ENCODE measurements at places on chromosomes 11 and 22.

DNA sequence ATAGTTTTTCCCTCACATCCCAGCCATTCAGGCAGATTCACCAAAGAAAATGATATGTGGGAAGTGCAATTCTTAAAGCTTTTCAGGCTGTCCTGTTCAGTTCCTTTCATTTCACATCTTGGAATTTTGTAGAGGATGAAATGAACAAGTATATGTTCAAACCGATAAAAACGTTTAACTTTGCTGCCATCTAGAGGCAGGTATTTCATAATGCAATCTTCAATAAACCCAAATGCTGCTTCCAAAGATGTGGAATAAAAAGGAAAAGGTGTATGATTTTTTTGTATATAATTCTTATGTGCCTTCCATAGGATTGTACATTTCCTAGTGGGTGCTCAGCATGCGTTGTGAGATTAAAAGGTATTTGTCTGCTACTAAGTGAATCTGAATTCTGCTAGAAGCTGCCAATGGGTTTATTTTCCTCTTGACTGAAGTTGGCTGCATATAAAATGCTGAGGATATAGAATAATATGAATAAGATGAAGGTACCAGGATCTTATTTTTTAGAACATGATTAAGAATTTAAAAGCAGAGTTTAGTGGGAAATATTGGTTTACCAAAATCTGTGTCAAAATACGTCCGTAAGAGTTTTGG lies 199.3 kb downstream of the PGR start:
- DNase-seq = peak; percentile 5

- DNase-seq = no peak
Measured at GRCh38 chr22:44351685-44352377, 39.1 kb upstream of the SHISAL1 start.

- no peak for DNase-seq
Measured at GRCh38 chr11:84310268-84310667, 1024.1 kb upstream of the CCDC90B start.

DNA sequence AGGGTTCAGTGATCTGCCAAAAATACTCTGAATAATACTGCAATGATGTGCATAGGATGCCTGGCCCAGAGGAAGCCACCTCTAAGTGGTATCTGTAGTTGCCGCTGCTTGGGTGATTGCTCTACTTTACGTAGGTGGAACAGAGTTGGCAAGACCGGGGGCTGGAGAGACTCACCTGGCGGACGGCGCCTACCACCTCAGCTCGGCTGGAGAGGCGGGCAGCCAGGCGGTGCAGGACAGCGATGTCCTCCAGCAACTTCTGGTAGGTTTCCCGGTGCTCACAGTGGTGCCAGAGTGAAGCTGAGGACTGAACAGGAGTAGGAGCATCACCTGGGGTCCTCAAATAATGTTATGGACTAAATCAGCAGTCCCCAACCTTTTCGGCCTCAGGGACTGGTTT lies 34.5 kb upstream of the LYVE1 start:
- DNase-seq = no peak

DNA sequence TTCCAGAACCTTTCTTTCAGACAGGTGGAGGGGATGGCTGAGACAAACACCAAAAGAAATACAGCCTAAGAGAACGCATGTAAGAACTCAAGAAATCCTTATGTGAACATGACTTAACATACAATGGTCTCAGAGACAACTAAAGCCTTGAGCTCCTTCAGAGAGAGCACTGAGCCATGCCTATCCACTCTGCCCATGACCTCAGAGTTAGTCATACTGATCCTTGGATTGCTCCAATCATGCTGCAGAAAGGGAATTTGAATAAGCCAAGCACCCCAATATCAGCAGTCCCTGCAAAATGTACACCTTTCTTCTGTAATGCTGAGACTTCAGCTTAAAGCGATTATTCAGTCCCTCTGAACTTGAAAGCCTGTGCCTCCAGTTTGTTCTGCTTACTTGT lies 43.2 kb upstream of the CHKA start:
- DNase-seq = no peak

GRCh38 chr11:114179234-114179941 lies 116.8 kb upstream of the NNMT start:
- DNase-seq = no peak

- no peak for DNase-seq
Measured at GRCh38 chr11:73030130-73030529, 112.0 kb downstream of the FCHSD2 start.

DNA sequence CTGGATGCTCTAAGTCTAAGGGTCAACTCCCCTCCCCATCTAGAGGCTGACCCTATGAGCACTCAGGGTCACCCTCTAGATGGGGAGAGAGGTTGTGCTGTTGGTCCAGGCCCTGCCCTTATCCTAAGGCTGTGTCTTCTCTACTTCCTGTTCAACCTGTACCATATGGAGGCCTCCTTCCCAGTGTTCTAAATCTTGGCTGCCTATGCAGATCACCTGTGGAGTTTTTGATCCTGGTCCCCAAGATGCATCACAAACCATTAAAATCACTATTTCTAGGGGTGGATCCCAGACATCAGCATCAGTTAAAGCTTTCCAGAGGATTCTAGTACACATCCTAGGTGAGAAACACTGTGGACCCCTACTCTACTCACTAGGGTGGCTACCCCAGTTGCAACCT lies 26.2 kb downstream of the LARGE1 start:
- DNase-seq = no peak

DNA sequence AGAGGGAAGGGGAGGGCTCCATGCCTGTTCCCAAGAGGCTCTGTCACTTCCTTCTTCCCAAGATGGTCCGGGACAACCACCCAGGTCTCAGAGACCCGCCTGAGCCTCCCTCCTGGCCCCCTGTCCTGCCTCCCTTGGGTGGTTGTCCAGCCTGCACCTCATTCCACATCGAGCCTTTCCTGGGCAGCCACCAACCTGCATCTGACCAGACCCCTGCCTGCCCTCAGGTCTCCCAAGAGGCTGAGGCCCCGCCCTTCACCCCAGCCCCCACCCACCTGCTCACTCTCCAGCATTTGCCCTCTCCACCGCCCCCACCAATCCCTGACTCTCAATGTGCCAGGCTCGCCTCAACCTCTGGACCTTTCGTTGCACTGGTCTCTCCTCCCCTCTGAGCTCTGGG lies 97.5 kb upstream of the LMO1 start:
- DNase-seq = no peak

DNA sequence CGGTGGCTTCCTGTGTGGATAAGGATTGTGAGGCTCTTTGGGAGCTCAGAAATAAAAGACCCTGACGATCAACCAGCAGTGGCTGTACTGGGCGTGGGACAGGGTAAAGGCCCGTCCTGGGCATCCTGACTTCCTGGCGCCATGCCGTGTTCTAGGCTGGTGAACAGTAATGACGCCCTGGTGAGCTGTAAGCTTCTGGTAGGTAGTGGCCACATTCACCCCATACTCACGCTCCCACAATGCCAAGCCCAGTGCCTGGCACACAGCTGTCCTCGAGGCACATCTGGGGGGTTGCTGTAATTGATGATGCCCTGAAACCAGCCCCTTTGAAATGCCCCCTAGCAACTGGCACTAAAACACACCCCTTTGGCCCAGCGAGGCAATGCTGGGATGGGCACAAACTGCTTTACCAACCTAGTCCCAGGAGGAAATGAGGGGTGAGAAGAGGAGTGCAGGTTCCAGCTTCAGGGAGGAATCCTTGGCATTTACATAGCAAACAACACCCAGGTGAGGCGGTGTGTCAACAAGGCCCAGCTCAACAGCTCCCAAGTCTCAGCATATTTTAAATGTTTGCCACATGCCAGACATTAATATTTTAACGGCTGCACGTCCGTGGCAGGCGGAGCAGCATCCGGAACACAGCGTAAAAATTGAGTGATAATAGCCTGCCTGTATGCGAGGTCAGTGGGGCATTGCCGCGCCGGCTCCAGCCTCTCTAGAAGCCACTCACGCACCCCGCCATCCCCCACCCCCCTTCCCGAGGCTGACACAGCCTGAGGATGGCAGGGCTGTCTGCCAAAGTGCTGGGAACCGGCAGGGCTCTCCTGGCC lies 79.3 kb downstream of the DSCAML1 start:
- DNase-seq = no peak

- peak; percentile 60 for DNase-seq
Measured at GRCh38 chr11:2892967-2893528, 7.5 kb upstream of the CDKN1C start.

Data from GM13977 (cell line).